ENCODE measurements at places on chromosomes 13 and 19. TPM values are rescaled to one million over a fixed set of nuclear protein-coding genes. Genes with fewer than 3 reads are reported as not detected.

Gene FLT3
- not detected for total RNA-seq

Gene POSTN
- total RNA-seq = 1,285 TPM

Gene DNAAF3
- total RNA-seq = 0.77 TPM

Gene IL11
- total RNA-seq = 4.8 TPM
